Activated naive CD4-positive, alpha-beta T cell (primary cell): ENCODE measurements at places on chromosomes 5 and 9.

DNA sequence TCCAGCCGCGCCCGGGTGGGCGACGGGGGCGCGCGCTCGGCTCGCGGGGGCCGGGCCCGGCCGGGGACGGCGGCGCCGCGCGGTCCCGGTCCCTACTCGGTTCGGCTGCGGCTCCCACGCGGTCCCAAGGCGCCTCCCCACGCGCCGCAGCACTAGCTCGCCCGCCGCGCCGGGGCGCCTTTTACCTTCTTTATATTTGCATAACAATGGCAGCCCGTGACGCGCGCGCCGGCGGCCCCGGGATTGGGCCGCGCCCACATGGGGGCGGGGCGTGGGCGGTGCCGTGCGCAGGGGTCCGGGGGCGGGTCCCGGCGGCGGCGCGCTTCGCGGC lies at the start of gene NRARP:
Gene NRARP, minus strand, starts transcription at position 154 of the 331 bp plus-strand sequence. CDS start 343 bp downstream, outside the sequence.
- peak; percentile 91 for DNase-seq

DNA sequence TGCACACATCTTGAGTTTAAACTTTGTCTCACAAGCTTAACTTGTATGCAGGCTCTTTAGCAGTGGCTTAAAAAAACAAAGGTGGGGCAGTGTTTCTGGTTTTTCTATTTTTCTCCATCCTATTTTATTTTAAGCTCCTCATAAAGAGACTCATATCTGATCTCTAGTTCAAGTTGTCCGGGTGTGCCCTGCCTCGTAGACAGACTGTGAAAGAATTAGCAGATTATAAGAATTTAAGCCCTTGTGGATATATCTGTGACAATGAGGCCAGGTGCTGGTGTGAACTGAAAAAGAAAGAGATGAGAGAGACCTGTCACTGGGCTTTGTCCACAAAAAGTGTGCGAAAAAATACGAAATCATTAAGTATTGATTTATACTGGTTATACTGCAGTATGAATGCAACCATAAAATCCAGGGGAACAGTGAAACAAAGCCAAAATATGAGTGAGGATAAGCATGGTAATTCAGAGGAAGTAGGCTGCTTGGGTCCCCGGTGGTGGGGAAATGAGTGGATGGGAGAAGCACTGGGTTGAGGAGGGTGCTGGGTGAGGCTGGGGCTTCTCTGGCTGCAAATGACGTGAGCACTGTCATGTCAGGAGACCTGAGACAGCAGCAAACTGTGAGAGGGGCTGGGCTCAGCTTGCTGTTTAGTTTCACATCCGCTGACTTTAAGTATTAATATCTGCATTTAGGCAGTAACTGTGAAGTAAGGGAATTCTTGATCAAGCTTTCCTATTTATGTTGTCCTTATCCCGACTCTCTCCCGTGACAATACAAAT lies 179.7 kb upstream of the ANKRD55 start:
- no peak for DNase-seq

- DNase-seq = peak; percentile 47
Measured at GRCh38 chr9:129889941-129890717, 54.9 kb downstream of the USP20 start.

- DNase-seq = no peak
Measured at GRCh38 chr9:131709771-131710431, 30.0 kb downstream of the RAPGEF1 start.

- DNase-seq = no peak
Measured at GRCh38 chr9:98087420-98088354, 31.2 kb downstream of the NANS start.

- DNase-seq = no peak
Measured at GRCh38 chr5:109704282-109704952, 14.7 kb downstream of the MAN2A1 start.

- DNase-seq = no peak
Measured at GRCh38 chr5:90308787-90309585, 100.6 kb downstream of the CETN3 start.

DNA sequence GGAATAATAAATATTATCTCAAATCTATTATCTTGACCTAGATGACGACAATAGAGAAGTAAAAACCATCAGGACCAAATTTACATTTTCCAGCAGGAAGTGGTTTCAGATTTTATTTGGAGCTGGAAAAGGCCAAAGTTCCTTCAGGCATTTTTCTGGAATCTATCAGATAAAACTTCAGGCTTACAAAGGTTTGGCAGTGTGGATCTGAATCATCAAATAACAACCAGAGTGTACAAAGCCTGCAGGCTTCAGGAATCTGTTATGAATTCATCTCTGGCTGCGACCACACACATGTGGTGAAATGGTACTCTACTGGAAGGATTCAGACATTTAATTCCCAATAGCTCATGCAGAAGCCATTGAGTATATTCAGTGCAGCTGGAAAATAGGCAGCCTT lies 726.4 kb upstream of the GRAMD2B start:
- DNase-seq = no peak

GRCh38 chr9:128972956-128973355 lies 25.5 kb downstream of the NUP188 start:
- no peak for DNase-seq

DNA sequence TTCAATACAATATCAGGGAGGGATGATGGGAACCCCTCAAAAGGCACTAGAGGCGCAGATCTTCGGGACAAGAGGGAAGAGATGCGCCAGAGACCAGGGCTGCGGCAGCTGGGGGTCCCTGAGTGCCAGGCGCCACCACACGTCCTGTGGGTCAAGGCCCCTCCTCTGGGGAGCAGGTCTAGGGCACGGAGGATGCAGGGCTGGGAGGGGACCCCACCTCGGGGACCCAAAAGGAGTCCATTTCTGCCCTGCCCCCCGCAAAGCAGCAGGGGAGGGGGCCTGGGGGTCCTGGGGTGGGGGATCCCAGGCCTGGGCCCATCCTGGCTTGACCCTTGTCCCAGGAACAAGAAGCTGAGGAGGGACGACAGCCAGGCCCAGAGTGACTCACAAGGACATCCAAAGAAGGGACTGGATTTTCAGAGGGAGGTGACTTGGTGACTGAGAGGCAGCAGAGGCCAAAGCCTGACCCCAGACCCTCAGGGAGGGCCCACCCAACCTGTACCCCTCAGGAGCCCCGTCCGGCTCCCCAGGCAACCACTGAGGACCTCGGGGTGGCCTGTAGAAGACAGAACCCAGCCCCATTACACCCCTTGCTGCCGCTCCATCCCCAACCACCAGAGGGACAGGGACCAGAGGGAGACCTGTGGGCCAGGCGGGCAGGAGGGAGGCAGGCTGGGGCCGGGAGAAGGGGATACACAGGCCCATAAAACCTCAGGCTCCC lies 54.2 kb downstream of the LRSAM1 start:
- DNase-seq = no peak

DNA sequence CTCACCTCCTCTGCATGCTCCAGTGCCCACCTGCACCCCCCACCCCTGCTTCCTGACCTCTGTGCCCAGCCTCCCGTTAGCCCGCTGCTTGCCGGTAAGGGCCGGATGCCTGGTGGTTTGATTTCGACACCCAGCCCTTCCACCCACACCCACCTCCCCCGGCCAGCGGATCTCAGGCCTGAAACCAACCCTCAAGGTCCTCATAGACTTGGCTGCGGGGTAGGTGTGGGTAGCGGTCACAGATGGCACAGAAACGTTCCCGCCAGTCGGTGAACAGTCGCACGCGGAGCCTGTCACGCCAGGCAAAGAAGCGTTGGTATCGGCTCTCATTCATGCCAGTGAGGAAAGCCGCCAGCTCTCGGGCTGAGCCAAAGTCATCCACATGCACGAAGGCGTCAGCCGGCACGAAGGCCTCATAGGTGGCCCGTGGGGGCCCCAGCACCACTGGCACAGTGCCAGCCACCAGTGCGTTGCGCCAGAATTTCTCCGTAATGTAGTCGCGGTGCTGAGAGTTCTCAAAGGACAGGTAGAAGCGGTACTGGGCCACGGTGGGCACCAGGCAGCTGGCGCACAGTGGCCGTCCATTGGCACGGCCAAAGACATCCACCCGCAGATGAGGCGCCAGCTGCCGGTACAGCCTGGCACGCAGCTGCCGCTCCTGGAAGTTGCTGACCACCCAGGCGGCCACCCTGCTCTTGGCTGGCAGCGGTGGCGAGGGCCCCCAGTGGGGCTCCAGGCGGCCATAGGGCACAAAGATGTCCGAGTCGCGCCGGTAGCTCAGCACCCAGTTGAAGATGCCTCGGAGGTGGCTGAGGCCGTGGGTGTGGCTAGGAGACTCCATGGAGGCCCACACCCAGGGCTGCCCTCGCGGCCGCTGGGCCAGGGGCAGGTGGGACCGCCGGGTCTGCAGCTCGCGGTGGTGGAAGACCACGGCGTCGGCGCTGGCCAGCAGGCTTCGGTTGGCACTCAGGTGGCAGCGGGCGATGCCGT lies 1.1 kb downstream of the FUT7 start:
- DNase-seq = no peak

GRCh38 chr5:146040527-146040926 lies 64.8 kb downstream of the PLAC8L1 start:
- DNase-seq = no peak

DNA sequence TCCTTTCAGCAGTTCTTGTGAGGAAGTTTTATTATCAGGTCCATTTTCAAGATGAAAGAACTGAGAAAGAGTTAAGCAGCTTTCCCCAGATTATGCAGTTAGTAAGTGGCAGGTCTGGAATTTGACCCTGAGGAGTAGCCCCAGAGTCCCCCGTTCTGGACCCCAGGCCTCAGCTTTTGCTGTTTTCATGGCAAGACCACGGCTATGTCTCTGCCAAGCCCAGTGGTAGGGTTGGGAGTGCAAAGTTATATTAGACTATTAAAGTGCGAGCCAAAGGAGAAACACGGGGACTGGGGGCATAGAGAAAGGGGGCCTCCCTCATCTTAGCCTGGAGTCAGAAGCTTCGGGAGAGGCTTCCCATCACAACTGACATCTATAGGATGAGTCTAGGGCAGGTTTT lies 19.3 kb upstream of the ORM1 start:
- DNase-seq = no peak

DNA sequence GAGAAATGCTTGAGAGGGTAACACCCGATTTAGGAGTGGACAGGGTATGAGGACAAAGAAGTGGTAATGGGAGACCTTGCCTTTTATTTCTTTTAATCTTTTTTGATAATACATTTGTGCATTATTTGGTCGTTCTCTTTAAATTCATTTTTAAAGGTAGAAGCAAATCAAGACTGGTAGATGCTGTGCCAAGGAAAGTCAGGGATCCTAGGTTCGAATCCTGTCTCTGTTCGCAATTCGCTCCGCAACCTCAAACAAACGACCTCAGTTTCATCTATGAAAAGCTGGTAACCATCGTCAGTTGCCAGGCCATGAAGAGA lies 353 bp upstream of the TMED9 start:
- no peak for DNase-seq

DNA sequence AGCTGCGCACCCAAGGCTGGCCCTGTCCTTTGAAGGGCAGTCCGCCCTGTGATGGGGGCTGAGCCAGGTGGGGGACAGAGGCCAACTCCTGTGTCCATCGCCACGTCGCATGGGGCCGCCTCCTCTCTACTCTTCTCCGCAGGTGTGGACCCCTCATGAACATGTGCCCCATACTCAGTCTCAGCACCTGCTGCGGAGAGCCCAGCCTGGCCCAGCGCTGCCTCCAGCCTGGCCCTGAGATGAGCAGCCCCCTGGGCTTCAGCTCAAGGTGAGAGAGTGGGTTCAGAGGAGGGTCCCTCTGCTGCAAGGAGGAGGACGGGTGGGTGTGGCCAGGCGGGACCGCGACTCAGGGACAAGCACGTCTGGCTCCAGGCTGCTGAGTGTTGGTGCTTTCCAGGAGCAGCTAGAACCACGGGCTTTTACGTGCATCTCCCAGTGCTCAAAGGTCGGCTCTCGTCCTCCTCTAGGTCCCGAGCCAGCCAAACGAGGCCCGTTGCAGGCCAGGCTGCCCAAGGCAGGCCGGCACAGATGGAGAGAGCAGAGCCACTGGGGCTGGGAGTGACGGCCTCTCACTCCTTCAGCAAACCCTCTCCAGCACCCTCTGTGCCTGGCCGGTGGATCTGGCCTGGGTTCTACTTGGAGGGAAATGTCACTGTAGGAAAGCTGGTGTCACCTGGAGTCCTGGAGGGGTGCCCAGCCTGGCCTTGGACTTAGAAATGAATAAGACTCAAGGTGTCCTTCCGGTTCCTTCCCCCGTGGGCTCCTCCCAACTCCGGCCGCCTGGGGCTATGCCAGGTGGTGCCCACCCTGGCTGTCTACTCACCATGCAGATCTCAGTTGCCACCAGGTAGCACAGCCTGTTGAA lies 48.9 kb upstream of the RNF130 start:
- DNase-seq = no peak

GRCh38 chr5:83029912-83030311 lies 47.3 kb downstream of the TMEM167A start:
- no peak for DNase-seq

GRCh38 chr5:171622010-171622409 lies 163.6 kb upstream of the SMIM23 start:
- no peak for DNase-seq

DNA sequence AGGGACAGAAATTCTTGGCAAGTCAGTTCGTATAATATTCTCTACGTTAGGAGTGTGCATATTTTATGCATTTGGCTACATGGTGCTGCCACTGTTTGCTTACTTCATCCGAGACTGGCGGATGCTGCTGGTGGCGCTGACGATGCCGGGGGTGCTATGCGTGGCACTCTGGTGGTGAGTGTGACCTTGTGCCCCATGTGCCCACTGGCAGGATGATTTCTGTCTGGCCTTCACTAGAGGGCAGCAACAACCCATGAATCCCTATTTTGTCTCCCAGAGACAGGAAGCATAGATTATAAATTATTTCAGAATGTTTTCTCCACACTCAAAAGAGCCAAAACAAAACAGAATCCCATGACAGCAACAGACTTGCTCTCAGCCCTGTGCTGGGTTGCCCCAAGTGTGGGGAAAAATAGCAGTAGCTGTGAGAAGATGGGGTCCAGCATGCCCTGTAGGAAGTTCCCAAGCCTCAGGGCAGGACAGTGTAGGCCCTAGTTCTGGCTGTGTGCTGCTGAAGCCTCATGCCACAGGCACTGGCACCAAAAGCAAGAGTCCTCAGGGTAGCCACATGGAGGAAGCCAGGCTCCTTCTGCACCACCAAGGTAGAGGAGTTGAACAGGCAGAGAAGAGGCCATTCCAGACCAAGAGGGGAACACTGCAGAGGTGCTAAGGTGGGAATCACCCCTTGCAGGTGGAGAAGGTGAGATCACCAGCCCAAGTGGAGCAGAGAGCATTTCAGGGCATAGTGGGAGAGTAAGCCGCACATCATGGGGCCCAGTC lies 16.0 kb downstream of the SLC22A5 start:
- DNase-seq = peak; percentile 26

GRCh38 chr9:113941526-113941925 lies 65.4 kb downstream of the ZNF618 start:
- DNase-seq = no peak

GRCh38 chr9:121785673-121786542 lies 134.5 kb downstream of the DAB2IP start:
- no peak for DNase-seq

GRCh38 chr5:43604699-43605098 lies 1.7 kb downstream of the NNT start:
- no peak for DNase-seq

DNA sequence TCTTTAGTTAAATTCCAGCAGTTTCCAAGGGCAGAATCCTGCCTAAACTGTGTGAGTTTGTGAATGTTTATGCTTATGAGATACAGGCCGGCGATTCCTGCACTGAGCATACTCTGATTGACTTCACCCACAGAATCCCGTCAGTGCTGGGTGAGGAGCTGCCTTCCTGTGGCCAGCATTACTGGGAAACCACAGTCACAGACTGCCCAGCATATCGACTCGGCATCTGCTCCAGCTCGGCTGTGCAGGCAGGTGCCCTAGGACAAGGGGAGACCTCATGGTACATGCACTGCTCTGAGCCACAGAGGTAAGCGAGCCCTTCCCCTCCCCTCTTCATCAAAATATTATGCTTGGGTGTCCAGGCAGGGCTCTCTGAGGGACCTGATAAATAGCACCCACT lies 103.7 kb downstream of the CMYA5 start:
- DNase-seq = no peak

GRCh38 chr5:39206630-39207321 lies 12.6 kb downstream of the FYB1 start:
- no peak for DNase-seq

GRCh38 chr5:155729684-155730059 lies 597.3 kb upstream of the SGCD start:
- DNase-seq = no peak
